ENCODE measurements at places on chromosomes 6 and 20.
A peak's percentile ranks its signal among the peaks of the same experiment; 100 is the strongest.

- DNase-seq, result no peak
These were observed 1.6 kb upstream of the PRL start for GRCh38 chr6:22298475-22298890.

DNA sequence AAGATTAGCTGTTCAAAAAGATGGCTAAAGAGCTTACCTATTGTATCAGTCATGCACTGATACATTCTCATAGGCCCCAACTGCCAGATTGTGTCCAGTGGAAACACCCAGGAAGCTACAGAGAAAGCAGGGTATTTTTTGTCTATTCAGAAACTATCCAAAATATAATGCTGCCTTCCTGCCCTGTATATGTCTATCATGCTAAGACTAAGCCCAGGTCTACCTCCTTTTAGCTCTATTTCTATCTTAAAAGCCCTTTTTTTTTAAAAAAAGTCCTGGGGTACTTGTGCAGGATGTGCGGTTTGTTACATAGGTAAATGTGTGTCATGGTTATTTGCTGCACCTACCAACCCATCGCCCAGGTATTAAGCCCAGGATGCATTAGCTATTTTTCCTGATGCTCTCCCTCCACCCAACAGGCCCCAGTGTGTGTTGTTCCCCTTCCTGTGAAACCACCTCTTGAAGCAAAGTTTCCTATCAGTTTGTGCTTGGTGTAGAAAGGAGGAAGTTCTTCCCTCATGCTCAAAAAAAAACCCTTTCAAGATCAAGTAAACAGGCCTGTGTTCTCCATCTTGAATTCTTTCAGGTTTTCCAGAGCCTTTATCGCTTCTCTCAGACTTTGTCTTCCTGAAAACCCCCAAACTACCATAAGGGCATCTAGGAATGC, 514 bp downstream of the DEFB129 start:
- DNase-seq, result no peak

- DNase-seq, result peak; percentile 43
These were observed 1.6 kb downstream of the INSM1 start for GRCh38 chr20:20369250-20370093.

DNA sequence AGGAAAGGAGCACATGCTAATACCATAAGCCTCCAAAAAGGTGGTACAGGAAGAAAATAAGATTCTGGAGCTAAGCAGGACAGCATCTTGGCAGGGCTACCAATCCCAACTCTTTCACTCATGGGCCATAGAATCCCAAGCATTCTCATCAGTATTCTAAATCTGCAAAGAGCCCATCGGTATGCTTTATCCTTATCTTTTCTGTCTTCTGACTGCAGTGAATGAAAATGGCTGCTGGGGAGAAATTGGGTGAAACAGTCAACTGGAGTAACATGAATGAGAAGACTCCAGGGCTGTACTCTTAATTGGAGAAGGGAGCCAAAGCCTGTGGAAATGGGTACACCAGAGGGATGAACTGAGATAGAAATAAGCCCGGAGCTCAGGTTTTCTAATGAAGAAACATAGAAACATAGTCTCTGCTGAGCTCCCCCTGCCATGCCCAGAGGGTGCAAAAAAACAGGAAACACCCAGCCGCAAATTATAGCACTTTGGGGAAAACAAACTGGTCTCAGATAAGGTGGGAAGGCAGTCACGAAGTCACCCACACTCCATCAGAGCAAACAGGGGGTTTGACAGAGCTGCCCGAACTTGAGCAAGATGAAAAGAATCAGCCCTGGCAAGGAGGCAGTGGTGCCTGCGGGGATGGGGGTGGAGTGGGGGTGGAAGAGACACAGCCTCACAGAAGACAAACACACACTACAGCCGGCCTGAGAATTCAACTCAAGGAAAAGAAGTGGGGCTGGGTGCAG, 35.4 kb upstream of the E2F3 start:
- peak; percentile 29 for DNase-seq

- DNase-seq, result no peak
These were observed 1.4 kb upstream of the DDX43 start for GRCh38 chr6:73393278-73393677.

GRCh38 chr20:13141546-13141945, 79.5 kb upstream of the ISM1 start:
- no peak for DNase-seq

- DNase-seq, result no peak
These were observed 27.3 kb upstream of the STX16 start for GRCh38 chr20:58623579-58624473.

DNA sequence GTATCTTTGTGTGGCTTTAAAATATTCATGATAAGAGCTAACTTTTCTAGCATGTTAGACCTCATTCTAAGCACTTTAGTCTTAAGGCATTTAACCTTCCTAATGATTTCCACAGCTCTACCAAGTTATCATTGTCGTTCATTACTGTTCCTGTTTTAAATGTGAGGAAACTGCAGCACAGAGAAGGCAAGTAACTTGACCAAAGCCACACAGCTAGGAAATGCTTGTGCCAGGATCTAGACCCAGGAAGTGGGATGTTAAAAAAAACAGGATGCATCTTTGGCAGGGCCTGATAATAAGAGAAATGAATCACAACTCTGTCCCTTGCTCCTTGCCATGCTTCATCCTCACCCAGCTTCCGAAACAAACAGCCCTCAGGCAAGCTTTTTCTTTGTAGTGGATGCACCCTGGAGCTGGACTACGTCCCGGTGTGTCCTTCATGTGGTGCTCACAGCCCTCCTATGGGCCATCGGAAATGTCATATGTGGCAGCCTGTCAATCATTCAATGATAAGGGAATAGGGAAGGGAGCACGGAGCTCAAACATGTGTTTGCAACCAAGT, 196.9 kb upstream of the RREB1 start:
- no peak for DNase-seq

DNA sequence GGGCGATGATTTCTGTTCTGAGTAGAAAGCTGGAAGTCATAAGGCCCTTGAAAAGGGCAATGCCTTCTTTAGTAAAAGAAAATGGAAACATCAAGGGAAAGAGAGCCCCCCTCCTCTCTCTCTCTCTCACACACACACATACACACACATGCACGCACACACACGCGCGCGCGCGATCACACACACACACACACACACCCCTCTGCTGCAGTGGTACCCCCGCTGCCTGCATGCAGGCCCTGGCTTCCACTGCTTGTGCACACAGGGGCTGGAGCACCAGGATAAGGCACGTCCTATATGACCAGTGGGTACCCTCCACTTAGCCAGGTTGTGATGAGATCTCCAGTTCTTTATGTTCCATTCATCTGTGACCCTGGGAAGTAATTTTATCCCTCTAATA, 300.9 kb downstream of the SLC35F1 start:
- DNase-seq, result no peak

DNA sequence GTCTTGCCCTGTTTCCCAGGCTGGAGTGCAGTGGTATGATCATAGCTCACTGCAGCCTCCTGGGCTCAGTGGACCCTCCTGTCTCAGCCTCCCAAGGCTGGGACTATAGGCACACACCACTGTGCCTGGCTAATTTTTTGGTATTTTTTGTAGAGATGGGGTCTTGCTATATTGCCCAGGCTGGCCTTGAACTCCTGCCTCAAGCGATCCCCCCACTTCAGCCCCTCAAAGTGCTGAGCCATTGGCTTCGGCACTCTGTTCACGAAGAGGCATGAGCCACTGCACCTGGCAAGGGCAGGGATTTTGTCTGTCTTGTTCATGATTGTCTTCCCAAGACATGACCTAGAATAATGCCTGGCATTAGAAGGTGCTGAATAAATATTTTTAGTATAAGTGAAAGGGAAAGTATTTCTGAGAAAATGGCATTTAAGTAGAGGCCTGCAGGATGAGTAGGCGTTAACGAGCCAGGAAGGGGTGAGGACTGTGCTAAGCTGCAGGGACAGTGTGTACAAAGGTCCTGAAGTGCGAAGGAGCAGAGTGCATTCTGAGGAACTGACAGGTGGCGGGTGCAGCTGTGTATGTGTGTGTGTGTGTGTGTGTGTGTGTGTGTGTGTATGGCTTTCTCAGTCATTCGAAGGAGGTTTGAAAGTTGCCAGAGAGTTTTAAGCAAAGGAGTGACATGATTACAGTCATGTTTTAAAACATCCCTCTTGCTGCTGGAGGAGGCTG, 43.0 kb downstream of the VEGFA start:
- DNase-seq, result no peak

DNA sequence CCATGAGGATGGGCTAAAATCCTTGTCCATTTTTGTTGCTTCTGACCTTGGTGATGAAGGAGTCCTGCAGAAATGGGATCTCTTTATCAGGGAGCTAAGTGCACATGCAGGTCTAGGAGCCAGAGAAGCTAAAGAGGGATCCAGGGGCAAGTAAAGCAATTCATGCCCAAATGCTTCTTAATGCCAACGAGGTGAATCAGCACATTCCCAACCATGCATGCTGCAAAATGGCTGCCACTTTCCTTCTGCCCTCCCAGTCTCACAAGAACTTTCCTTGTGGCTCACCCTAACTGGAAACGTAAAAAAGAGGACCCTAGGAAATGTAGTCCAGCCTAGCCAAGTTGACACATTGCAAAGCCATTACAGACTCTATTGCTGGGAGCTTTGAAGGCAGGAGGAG, 298.4 kb downstream of the MAFB start:
- DNase-seq, result no peak

DNA sequence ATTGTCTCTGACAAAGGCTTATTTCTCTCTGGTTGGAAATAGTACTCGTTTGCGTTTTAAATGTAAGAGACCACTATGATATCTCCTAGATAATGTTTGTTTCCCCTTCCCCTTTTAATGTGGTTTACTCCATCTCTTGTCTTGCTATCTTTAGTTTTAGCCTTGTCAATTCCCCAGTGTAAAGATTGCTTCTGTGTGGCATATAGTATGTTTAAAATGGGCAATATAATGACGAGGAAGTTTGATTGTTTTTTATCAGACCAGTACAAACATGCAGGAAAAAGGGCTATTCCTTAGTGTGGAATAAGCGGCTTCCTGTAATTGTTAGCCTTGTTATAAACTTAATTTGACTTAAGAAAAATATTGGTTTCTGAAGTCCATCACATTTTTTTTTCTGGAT, 3.1 kb downstream of the QKI start:
- DNase-seq, result no peak

DNA sequence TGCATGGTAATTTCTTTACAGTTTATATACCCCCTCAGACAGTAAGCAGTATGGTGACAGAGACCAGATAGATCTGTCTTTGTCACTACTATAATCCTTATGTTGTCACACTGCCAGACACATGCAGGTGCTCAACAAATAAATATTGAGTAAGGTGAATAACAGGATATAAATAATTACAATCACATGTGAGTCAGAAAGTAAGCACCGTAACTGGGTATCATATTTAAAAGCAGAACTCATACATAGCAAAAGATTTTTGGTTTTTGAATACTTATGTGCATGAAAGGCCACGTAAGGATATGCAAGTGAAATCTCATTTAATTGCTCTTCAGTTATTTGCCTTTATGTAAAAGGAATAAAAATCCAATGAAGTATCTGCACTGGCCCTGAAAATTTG, 17.4 kb downstream of the CNBD2 start:
- DNase-seq, result no peak

- no peak for DNase-seq
These were observed 341.8 kb upstream of the GJE1 start for GRCh38 chr6:141790921-141791320.

DNA sequence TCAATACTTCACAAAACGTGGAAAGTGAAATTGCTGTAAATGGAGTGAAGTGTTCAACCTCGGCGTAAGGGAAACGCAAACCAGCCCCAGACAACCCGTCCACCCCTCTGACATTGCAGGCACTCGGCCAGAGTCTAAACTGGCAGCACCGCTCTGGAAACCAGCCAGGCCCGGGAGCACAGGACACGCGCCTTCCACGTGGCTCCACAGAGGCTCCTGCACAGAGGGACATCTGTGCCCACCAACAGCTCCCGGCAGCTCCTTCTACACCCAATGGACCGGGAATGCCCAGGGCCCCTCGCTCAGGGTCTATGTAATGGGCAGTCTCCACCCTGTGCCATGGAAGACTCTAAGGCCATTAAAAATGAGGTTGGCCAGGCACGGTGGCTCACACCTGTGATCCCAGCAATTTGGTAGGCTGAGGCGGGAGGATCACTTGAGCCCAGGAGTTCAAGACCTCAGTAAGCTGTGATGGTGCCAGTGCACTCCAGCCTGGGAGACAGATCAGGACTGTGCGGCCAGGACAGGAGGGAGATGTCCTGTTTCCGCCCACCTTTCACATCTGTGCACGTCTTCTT, 3.4 kb upstream of the HELZ2 start:
- DNase-seq, result no peak

DNA sequence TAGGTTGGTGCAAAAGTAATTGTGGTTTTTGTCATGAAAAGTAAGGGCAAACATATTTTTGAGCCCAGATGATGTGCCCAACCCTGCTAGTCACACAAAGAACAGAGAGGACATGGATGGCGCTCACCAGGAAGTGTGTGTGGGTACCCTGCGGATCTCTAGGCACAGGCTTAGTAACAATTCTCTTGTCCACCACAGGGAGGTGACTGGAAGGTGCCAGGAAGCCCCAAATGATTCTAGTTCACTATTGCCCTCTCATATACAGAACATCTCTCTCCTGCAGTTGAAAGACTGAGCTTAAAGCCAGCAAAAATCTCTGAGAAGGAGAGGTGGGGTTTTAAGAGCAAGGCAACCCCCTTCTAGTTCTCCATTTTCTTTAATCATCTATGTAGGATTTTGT, 272.1 kb upstream of the TAB2 start:
- peak; percentile 36 for DNase-seq

DNA sequence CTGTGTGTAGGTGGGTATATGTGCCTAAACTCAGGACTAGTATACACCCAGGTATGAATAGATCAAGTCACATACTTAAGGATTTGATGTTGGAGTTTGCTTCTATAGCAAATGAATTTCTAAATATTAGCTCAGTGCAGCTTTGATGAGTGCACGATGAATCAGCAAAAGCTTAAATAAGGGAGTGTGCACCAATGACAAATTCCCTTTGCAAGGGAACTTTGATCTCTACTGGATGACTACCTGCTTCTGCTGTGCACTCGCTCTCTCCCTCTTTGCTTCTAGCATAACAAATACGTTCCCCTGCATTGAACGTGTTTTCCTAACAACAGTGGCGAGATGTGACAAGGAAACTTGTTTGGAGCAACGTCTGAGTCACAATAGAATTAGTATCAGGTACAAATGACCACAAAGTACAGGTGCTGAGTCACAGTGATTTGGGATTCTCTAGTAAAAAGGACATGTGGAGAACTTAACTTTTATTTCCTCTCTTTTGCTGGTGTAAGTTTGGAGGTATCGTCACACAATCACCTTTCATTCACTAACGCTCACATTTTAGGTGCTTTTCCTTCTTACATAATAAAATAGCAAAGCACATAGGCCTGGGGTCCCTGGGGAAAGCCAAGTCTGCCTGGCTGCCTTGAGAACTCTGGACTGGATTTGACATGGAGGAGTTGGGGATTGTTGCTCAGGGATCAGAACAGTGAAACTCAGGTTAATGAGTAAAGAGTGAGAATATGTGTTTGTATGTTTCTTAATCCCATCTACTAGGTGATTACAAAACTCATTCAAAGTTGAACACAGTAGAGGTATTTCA, 49.7 kb downstream of the KLHL31 start:
- no peak for DNase-seq

DNA sequence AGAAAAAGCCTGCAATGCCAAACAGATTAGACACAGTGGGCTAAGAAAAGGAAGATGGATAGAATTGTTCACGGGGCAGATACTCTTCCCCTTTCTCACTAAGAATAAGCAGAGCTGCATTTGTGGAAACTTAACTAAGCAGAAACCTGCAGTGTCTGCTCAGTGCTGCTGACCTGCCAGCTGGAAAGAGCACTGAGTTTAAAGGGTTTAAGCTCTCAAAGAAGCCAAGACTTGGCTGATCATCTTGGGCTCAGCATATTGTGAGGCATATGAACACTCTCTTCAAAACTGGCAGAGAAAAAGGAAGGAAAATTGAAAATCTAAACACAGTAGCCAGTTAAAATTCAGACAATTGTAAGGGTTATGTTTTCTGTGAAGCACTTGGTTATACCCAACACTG, 711.1 kb upstream of the EPHA7 start:
- no peak for DNase-seq
